ENCODE measurements at places on chromosomes 6 and 20.
A peak's percentile ranks its signal among the peaks of the same experiment; 100 is the strongest.

DNA sequence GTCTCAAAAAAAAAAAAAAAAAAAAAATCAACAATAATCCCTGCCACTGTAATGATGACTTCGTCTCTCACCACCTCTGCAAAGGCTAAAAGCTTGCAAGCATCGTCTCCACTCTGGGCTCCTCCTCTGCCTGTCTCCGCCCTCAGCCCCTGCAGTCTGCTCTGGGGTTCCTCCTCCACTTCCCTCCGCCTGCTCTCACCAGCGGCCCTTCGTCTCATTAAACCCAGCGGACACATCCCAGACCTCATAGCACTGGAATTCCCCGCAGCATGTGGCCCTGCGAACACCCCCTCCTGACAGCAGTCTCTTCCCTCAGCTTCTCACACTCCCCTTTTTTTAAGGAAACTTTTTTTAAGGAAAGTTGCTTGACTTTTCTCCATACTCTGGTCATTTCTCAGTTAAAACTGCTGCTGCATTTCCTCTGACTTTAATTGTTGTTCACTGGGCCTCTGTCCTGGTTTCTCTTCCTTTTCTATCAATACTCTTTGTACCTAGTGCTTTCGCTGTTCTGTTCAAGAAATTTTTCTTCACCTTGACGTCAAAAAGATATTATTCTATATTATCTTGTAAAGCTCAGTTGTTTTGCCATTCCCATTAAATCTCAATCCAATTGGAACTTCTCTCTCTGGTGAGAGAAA is 70.9 kb upstream of the PLEKHG1 start:
- peak; percentile 17 for DNase-seq

GRCh38 chr6:24284006-24284405 is 73.9 kb downstream of the DCDC2 start:
- DNase-seq: no peak

GRCh38 chr6:15509335-15509933 is 153.4 kb downstream of the DTNBP1 start:
- no peak for DNase-seq

- DNase-seq: no peak
Measured at GRCh38 chr20:3929713-3930060, 40.5 kb downstream of the PANK2 start.

DNA sequence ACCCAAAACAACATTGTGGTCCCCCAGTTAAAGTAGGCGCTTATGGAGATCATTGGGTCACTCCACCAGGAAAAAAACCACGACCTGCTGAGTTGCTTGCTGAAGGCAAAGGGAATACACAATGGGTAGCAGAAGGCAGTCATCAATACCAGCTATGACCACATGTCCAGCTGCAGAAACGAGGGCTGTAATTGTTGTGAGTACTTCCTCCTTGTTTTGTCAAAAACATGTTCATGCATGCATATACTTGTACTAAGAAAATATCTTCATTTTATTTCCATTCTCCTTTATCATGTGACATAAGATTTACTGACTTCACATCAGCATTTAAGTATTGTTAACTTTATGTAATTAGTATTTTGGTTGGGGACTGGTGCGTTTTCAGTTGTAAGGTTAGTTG is 16.9 kb downstream of the SERINC1 start:
- no peak for DNase-seq

- no peak for DNase-seq
Measured at GRCh38 chr6:34334796-34335416, 57.6 kb downstream of the NUDT3 start.

- DNase-seq: no peak
Measured at GRCh38 chr20:51399006-51399890, 143.3 kb downstream of the NFATC2 start.

- DNase-seq: no peak
Measured at GRCh38 chr6:7770111-7770510, 44.2 kb downstream of the BMP6 start.

DNA sequence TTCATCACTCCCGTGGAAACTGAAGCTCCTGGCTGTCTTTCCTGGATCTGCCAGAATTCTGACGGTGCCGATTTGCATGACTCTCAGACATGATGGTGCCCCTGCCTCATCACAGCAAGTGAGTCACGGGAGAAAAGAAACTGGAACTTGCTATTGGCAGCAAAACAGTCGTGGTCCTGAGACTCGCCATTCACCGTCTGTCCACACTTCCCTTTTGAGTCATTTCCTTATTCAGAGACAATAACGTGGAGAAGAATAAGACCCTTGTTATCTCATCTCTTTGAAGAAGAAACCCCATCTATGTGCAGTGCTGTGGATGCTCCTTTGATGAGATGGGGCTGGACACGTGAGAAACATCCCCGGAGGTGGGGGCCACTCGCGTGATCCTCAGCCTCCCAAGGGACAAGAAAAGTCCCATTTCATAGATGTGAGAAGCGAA is 4.2 kb downstream of the GPR31 start:
- DNase-seq: no peak

DNA sequence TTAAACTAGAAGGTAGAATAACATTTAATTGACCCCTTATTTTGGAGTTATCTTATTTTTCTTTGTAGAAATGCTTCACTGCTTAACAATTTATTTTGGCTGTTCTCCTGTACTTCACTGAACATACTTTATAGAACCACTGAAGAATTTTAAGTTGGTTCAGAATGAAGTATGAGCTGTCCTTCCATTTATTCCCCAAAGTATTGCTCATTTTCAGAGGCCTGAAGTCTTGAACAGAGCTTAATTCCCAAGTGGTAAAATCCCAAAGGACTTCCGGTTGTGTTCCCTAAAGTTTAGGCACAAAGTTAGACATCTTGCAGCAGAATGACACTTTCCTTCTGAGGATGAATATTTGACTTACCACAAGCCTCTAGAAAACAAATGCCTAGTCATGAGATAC is 233.3 kb downstream of the TINAG start:
- DNase-seq: no peak

DNA sequence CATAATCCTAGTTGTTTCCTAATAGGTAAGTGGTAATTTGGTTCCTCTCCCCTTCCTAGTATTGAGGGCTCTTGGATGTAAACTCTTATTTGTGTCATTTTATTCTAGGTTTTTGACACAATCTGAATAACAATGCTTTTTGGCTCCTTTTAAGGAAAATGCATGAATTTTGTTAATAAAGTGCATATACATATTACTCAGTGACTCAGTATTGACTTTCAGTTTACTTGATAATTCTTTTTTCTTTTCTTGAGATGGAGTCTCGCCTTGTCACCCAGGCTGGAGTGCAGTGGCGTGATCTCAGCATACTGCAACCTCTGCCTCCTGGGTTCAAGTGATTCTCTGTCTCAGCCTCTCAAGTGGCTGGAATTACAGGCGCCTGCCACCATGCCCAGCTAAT is 19.1 kb downstream of the ITCH start:
- no peak for DNase-seq

DNA sequence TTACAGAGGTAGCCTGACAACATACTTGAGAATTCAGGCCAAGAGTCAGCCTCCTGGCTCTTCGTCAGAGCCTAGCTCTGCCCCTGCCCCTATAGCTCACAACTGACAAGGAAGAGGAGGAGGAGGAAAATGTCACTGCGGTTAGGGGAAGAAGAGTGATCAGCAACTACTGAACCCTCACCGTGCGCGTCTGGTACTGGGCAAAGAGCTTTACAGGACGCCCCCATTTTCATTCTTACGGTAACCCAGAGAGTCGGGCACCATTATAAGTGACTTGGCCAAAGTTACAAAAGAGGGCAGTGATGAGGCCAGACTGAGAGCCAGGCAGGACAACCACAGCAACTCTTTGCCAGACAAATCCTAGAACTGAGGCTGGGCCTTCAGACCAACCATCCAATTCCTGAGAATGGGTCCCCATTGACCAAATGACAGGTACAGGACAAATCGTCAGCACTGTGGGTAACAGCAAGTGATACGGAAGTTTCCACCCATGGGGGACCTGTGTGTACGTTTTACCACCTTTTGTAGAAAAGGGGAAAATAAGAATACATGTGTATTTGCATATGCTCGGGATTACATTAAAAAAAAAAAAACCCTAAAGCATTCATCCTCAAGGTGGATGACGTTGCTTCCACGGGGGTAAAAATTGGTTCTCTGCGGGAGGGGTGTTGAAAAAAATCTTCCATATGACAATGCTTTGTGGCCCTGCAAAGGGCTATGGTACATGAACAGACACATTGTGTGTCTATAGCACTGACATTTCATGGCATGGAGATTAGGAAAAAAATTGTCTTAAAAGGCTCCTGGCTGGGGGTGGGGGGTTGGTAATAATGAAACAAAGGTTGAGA is 118.0 kb downstream of the NFATC2 start:
- no peak for DNase-seq

DNA sequence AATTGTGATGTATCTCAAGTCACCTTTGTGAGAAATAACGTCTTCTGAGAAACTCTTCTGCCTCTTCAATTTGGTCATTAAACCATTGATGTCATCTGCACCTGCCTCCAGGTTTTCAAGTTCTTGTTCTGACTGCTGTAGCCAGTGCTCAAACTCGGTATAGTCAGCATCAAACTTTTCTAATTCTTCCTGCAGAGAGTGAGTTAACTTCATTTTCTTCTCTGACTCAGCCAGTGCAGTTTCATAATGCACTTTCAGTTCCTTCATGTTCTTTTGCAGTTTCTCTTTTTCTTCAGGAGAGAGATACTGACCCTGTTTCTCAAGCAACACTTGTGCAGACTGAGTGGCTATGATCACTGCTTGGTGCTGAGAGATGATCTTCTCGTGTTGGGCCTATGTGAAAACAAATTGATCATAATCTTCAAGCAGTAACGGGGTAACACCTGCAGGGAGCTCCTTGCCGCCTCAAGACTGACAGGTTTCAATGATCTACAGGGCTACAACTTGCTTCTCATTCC is 48.8 kb downstream of the DST start:
- DNase-seq: no peak

DNA sequence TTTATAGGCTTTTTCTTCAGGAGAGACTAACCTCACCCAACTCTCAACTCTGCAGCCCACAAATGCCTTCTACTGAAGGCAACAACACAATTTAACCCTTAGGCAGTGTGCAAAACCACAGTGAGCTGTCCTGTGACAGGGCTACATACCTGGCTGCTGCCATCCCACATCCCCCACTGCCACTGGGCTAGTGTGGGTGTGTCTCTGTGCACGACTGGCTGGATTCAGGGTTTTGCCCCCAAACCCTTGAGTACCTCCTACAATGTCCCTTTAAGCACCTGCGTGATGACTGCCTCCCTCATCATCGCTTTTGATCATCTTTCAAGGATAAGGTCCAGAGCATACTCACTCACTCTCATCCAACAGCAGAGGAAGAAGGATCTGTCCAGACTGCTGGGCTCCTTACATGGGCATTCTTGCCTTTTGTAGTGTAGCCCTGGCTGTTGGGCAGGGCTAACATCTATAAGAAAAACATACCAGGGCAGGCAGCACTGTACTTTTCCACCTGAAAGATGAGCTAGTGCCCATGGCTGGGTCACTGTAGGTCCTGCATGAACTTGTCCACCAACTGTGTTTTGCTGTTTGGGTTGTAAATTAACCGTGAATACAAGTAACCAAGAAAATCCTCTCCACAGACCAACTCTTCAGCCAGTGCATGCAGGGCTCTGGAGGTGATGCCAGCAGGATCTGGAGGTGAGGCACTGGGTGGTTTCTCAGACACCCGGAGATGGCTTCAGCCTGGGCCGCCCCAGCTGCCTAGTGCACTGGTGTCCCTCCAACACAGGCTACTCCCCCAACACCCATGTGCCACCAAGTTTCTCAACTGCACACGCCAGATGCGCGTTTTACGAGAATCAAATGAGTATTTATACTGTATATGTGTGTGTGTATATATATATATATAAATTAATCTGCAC is 45.2 kb downstream of the PLCG1 start:
- no peak for DNase-seq

Data from non-pigmented ciliary epithelial cell (primary cell).